T-helper 1 cell (primary cell): ENCODE measurements at places on chromosomes 16 and 17.

DNA sequence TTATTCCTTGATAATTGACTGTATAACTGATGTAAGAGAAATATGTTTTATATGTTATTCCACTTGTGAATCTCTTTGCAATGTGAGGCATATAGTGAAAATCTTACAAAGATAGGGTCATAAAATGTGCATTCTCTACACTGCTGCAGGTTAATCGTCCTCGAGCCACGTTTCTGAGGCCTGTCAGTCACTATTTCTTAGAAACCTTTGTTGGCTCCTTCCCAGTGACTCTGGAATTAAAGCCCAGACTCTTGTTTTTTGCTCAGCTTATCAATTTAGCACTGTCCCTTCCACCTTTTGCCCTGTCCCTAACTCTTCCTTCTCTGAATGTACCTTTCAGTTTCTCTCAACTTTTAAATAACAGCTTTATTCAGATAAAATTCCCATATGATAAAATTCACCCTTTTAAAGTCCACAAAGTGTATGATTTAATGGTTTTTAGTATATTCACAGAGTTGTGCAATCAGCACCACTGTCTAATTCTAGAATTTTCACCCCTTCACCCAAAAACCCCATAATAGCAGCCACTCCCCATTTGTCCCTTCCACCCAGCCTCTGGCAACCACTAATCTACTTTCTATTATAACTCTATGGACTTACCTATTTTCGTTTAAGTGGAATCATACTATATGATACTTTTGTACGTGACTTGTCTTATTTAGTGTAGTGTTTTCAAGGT, 8.6 kb downstream of the TNRC6A start:
- DNase-seq: no peak

GRCh38 chr17:4634976-4635375, 6.5 kb downstream of the ALOX15 start:
- DNase-seq: no peak

DNA sequence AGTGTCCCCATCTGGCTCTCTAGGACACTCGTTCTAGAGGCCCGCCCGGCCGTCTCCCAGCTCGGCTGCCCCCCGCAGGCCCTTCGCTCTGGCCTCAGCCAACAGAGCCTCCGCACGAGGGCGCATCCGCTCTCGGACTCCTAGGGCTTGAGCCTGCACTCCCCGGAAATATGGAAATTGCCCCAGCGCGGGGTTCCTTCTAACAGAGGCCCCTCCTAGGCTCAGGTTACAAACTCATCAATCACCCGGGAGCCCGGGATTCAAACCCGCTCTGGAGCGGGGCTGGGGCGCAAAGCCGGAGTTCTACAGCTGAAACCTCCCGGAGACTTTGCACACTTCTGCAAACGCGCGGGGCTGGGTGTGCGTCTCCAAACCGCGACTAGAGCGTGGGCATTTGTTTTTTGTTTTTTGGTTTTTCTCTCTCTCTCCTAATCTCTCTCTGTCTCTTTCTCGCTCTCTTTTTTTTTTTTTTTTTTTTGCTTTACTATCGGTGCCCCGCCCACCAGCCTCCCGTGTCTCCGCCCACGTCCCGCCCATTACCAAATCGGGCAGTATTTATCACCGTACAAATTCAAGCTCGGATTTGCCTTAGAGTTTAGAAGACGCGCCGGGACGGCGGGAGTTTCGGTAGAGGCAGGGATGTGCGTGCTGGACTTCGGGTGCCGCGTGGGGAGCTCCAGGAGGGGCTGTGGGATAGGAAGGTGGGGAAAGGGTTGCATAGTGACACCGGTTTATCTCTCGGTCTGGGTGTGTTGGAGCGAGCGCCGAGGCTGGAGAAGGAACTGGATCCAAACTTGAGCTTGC, 2.4 kb upstream of the FOXL1 start:
- DNase-seq: no peak

DNA sequence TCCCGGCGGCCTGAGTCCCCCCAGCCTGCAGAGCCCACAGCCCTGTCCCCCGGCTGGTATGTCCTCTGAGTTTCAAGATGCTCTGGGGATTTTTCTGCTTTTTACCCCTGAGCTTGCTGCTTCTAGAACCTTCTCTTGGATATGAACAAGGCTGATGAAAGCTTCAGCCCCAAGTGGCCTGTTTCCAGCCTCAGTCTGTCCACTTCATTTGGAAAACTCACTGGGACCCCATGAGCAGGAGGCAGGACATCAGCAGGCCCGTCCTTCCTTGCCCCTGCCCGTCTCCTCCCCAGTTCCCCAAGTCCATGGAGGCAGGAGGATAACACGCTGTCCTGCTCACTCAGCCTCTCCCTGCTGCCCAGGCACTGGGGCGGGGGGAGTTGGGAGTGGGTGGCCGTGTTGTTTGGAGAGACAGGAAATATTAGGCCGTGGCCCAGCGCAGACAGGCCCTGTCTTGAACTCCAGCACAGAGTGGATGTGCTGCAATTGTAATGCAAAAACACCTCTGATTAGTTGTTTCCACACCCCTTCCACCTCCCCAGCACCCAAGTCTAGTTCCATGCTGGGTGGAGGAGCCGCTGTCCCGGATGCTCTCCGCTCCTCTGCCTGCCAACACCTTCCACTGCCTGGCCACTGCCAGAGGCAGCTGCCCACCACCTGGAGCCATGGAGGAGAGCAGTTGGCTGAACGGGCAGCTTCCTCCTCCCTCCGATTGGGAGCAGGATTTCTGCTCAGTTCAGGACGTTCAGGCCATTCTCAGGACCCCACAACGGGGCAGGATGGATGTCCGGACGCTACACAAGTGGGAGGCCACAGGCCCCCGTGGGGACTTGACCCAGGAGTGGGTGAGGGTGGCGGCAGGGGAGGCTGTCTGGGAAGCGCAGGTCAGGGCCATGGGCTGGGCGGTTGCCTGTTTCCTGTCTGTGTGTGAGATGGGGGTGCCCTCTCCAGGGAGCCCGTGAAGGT, 216.9 kb upstream of the GSE1 start:
- DNase-seq: no peak

DNA sequence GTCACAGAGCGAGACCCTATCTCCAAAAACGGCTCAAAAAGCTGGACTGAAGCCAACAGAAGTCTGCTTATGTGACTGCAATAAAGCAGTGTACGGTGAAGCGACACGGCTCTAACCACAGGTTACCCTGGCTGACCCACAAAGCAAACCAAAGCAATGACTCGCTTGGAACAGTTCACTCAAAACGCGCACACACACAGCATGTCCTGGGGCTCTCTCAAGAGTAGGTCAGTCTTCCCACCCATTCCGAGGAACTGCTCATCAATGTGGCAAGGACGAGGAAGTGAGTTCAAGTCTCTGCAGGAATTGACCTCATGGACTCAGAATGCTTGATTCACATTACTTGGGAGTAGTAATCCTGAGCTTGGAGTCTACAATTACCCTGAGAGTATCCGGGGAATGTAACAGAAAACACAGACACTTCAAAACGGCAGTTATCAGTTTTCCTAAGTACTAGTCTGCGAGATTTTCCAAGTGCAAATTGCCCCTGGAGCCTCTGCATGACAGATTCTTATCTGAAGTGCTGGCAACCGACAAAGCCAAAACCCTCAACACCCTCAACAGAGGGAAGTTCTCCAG, 25.4 kb downstream of the PELP1 start:
- no peak for DNase-seq

GRCh38 chr17:47727704-47728036, 5.4 kb upstream of the TBX21 start:
- no peak for DNase-seq

- DNase-seq: no peak
Measured at GRCh38 chr17:63573634-63574033, 23.4 kb downstream of the DCAF7 start.

DNA sequence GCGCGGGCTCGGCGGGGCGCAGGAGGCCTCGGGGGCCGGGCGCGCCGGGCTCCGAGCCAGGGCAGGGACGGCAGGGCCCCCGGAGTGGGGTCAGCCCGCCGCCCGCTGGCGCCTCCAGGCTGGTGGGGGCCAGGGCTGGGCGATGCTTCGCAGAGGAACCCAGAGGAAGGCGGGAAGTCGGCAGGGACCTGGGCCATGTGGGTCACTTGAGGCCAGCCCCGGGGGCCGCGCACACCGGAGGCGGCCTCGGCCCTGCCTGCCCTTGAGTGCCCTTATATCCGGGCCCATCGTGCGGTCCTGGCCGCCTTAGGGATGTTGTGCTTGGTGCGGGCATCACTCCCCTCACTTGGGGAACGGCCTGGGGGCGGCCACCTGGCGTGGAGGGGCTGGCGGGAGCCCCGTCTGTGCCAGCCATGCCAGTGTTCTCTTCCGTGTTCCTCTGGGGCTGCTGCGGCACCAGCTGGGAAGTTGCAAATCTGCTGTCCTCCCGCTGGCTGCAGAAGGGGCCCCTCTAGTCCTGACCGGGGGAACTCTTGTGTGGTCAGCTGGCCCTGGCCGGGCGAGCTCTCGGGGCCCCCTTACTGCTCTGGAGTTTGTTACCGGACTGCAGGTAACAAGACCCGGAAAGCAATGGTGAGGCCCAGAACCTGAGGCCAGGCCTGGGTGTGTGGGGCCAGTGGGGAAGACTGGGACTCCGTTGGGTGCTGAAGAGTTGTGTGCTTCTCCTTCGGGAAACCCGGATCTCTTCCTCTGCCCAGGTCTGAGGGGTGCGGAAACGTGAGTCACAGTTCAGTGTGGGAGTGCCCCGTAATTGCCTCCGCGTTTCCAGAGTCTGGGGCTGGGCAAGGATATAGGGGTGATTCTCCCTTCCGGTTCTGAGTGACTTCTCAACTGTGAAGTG, 849 bp downstream of the CAPN15 start:
- no peak for DNase-seq

- DNase-seq: no peak
Measured at GRCh38 chr17:11031787-11032186, 193.9 kb upstream of the PIRT start.
